Gastroesophageal sphincter (tissue), 4 donors: ENCODE measurements at places on chromosomes 12 and 14. TPM values are rescaled to one million over a fixed set of nuclear protein-coding genes. Genes with fewer than 3 reads are reported as not detected.

DNA sequence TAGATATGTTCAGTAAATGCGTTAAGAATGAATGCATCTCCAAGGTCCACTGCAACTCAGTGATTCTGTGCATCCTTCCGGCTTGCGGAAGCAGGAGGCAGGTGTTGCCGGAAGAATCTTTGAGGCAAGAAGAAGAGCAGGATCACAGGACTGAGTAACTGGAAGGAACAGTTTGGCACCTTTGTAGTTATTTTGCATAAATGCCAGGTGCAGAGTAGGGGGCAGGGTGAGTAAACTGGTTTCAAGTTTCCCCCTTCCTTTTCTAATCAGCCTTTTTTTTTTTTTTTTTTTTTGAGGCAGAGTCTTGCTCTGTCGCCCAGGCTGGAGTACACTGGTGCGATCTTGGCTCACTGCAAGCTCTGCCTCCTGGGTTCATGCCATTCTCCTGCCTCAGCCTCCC is 22.3 kb downstream of the DYRK4 start:
- H3K4me3 ChIP-seq: no peak overlapping the region
- no peaks in the 10 kb centered on the region for H3K36me3 ChIP-seq
- no peak for ATAC-seq
- H3K4me1 ChIP-seq: no peaks in the 10 kb centered on the region
- no peak overlapping the region for H3K27ac ChIP-seq
- peaks cover 12% of the 10 kb centered on the region for H3K27me3 ChIP-seq

GRCh38 chr14:68543516-68543915 is 249.4 kb downstream of the ZFP36L1 start:
- no peaks in the 10 kb centered on the region for H3K36me3 ChIP-seq
- no peak overlapping the region for H3K4me3 ChIP-seq

GRCh38 chr12:25852792-25853191 is 105.7 kb upstream of the RASSF8 start:
- H3K4me3 ChIP-seq: no peak overlapping the region
- no peaks in the 10 kb centered on the region for H3K36me3 ChIP-seq
- H3K27me3 ChIP-seq: no peaks in the 10 kb centered on the region
- no peaks in the 10 kb centered on the region for H3K4me1 ChIP-seq
- no peak for ATAC-seq
- H3K27ac ChIP-seq: no peak overlapping the region

GRCh38 chr14:68791078-68791901 is 1.6 kb downstream of the ZFP36L1 start:
- peak overlapping the region; percentile 87 for H3K4me3 ChIP-seq
- ATAC-seq: no peak
- no peaks in the 10 kb centered on the region for H3K36me3 ChIP-seq
- H3K27me3 ChIP-seq: no peaks in the 10 kb centered on the region

DNA sequence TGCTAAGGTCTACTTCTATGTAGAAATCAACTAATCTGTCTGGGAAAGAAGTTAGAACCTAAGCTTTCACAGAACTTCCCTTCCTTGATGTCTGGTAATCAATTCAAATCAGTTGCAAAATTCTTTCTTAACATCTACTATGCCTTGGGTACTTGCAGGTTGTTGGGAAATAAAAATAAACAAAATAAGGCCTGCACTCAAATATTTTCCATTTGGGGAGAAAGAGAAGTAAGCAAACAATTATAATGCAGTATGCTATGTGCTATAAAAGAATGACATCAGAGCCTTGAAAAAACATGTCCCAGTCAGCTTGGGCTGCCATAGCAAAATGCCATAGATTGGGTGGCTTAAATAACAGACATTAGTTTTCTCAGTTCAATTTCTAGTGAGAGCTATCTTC is 425.9 kb upstream of the DCN start:
- H3K4me1 ChIP-seq: no peaks in the 10 kb centered on the region
- H3K36me3 ChIP-seq: no peaks in the 10 kb centered on the region
- ATAC-seq: no peak
- H3K4me3 ChIP-seq: no peak overlapping the region
- no peak overlapping the region for H3K27ac ChIP-seq

- ATAC-seq: no peak
- no peak overlapping the region for H3K4me3 ChIP-seq
- no peaks in the 10 kb centered on the region for H3K27me3 ChIP-seq
- no peaks in the 10 kb centered on the region for H3K36me3 ChIP-seq
- H3K27ac ChIP-seq: no peak overlapping the region
Measured at GRCh38 chr12:105936496-105936895, 202.3 kb downstream of the NUAK1 start.

DNA sequence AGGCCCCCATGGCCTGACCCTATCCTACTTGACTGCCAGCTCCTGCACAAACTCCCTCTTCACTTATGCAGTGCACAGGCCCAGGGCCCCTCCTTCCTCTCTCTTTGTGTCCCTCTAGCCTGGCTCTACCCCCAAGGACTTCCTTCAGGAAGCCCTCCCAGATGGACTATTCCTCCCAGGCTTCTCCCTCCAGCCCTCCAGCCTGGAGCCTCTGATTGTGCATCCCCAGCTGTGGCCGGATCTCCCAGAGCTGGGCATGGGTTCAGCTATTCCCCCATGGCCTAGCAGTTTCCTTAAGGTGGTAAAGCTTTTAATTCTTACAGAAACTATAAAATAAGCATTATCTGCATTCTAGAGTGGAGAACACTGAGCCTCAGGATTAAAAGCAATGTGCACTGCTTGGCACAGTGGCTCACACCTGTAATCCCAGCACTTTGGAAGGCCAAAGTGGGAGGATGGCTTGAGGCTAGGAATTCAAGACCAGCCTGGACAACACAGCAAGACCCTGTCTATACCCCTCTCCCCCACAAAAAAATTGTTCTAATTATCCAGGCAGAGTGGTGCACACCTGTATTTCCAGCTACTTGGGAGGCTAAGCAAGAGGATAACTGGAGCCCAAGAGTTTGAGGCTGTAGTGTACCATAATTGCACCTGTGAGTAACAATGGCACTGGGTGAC is 16.8 kb upstream of the KRT8 start:
- H3K27ac ChIP-seq: no peak overlapping the region
- ATAC-seq: no peak
- H3K4me3 ChIP-seq: no peak overlapping the region

- H3K27ac ChIP-seq: no peak overlapping the region
- H3K36me3 ChIP-seq: no peaks in the 10 kb centered on the region
- H3K4me1 ChIP-seq: no peaks in the 10 kb centered on the region
- H3K4me3 ChIP-seq: no peak overlapping the region
- ATAC-seq: no peak
Measured at GRCh38 chr14:54420478-54421142, 20.6 kb downstream of the CNIH1 start.

- ATAC-seq: no peak
- no peaks in the 10 kb centered on the region for H3K36me3 ChIP-seq
- H3K27me3 ChIP-seq: no peaks in the 10 kb centered on the region
Measured at GRCh38 chr14:99749763-99750715, 43.2 kb upstream of the EML1 start.

- H3K4me3 ChIP-seq: no peak overlapping the region
- H3K36me3 ChIP-seq: no peaks in the 10 kb centered on the region
- peaks cover 6% of the 10 kb centered on the region for H3K27me3 ChIP-seq
- H3K27ac ChIP-seq: no peak overlapping the region
- no peaks in the 10 kb centered on the region for H3K4me1 ChIP-seq
Measured at GRCh38 chr14:37655418-37655817, 60.0 kb downstream of the TTC6 start.

- no peaks in the 10 kb centered on the region for H3K36me3 ChIP-seq
- no peak overlapping the region for H3K27ac ChIP-seq
- H3K4me3 ChIP-seq: no peak overlapping the region
Measured at GRCh38 chr12:92108651-92109050, 37.0 kb downstream of the BTG1 start.

- ATAC-seq: peak; percentile 13
- H3K4me1 ChIP-seq: no peaks in the 10 kb centered on the region
- no peaks in the 10 kb centered on the region for H3K36me3 ChIP-seq
- no peak overlapping the region for H3K4me3 ChIP-seq
Measured at GRCh38 chr12:47991106-47992061, 12.9 kb downstream of the COL2A1 start.

Gene HCAR2
- total RNA-seq: 3.4 TPM

Gene TAS2R8
- not detected for total RNA-seq

Gene TTC9
- 2.7 TPM for total RNA-seq

Gene CCDC196
- not detected for total RNA-seq

Gene WNT5B
- total RNA-seq: 24.7 TPM
